Naive thymus-derived CD8-positive, alpha-beta T cell (primary cell): ENCODE measurements at places on chromosomes 7 and 10. TPM values are rescaled to one million over a fixed set of nuclear protein-coding genes. Genes with fewer than 3 reads are reported as not detected.

DNA sequence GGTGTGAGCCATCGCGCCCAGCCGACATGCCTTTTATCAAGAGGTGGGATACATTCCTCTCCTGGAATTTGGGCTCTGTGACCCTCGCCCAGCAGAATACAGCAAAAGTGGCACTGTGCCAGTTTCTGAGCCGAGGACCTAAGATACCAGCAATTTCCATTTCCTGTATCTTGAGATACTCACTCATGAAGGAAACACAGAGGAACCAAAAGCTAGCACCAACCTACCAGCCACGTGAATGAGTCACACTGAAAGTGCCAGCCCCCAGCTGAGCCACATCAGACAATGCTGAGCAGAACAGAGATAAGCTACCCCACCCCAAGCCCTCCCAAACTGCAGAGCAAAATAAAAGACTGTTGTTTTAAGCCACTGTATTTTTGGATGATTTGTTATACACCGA, 56.3 kb downstream of the CACUL1 start:
- DNase-seq, result peak; percentile 71
- H3K4me1 ChIP-seq, result peaks cover 78% of the 10 kb centered on the region
- H3K27me3 ChIP-seq, result no peaks in the 10 kb centered on the region
- H3K27ac ChIP-seq, result peak overlapping the region; percentile 95
- peaks cover 4% of the 10 kb centered on the region for H3K36me3 ChIP-seq
- H3K4me3 ChIP-seq, result peak overlapping the region; percentile 91

DNA sequence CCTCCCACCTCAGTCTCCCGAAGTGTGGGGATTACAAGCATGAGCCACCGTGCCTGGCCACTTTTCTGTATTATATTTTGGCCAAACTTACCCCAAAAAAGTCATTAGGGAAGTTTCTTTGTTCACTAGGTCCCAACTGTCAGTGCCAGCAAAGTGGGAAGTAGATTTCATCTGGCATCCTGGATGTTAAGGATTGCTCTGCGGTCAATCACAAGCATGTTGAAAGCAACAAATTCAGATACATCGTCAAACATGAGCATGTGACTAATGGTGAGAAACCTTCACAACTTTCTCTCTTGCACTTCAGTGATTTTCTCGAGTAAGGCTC, 14.3 kb upstream of the LRRC17 start:
- peaks cover under 1% of the 10 kb centered on the region for H3K36me3 ChIP-seq
- no peaks in the 10 kb centered on the region for H3K27me3 ChIP-seq
- no peaks in the 10 kb centered on the region for H3K4me1 ChIP-seq
- no peak for DNase-seq
- no peak overlapping the region for H3K27ac ChIP-seq
- H3K4me3 ChIP-seq, result no peak overlapping the region

DNA sequence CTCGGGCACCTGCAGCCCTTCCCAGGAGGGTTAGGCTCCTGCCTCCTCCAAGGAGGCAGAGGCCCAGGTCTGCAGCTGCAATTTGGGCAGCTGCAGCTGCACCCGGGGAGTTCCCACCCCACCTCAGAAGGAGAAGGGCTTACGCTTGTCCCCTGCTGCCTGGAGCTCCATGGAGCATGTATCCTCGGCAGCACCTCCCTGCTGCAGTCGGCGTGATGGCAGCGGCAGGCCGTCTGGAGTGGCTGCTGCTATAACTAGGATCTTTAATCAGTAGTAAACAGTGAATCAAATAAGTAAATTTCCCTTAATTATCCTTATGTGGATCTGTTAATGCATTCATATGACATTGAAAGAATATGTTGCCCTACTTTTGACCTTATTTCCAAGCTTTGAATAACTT, 167.0 kb downstream of the PON1 start:
- H3K36me3 ChIP-seq, result no peaks in the 10 kb centered on the region

DNA sequence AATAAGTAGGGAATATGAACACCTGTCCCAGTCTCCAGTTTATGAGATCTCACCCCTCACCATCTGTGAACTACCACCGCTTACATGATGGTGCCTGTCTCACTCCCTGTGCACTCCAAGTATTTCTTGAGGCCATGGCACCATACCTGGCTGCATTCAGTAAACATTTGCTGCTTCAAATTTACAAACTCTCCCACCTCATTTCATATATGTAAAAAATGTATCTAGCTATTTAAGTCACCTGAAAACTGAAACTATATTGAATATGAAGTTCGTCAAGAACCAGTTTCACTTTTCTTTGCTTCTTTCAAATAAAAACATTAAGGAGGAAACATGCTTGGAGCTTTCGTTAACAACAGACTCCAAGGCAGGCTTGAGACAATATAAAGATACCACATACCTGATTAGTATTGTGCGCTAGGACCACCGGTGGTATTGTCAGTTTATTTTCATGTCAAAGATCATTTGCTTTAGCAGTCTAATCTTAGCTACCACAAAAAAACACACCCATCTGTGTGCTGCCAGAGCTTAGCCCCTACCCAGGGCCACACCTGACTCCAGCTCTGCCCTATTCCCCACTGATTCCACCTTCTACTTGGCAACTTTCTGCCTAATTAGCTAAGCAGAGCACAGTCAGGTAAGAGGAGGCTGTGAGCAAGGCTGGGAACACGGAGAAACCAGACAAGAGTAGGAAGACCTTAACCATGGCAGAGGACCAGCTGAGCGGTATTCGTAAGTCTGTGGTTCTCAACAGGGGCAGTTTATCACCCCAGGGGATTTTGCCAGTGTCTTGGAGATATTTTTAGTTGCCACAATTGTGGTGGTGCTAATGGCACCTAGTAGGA, 92.0 kb downstream of the ZFAND4 start:
- peak overlapping the region; percentile 96 for H3K27ac ChIP-seq
- H3K27me3 ChIP-seq, result no peaks in the 10 kb centered on the region
- peak overlapping the region; percentile 91 for H3K4me3 ChIP-seq
- no peaks in the 10 kb centered on the region for H3K36me3 ChIP-seq
- DNase-seq, result no peak

Gene TMEM243
- total RNA-seq, result 138 TPM

DNA sequence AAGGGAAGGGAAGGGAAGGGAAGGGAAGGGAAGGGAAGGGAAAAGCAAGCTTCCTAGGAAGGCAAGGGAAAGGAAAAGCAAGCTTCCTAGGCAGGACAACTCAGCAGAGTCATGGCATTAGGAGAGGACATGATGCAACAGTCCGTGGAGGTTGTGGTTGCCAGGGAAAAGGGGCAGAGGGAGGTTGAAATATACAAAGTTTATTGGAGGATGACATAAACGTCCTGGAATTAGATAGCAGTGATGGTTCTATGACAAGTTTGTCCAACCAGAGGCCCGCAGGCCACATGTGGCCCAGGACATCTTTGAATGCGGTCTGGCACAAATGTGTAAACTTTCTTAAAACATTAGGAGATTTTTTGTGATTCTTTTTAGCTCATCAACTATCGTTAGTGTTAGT, 59.8 kb upstream of the OPN4 start:
- H3K27ac ChIP-seq, result no peak overlapping the region
- no peak for DNase-seq
- H3K4me1 ChIP-seq, result peaks cover under 1% of the 10 kb centered on the region
- no peak overlapping the region for H3K4me3 ChIP-seq
- no peaks in the 10 kb centered on the region for H3K27me3 ChIP-seq
- no peaks in the 10 kb centered on the region for H3K36me3 ChIP-seq

Gene AASS
- total RNA-seq, result 4.3 TPM

GRCh38 chr10:14889318-14889717, 10.7 kb downstream of the SUV39H2 start:
- no peak for DNase-seq
- H3K36me3 ChIP-seq, result no peaks in the 10 kb centered on the region
- no peak overlapping the region for H3K4me3 ChIP-seq
- peaks cover 5% of the 10 kb centered on the region for H3K4me1 ChIP-seq
- H3K27ac ChIP-seq, result no peak overlapping the region

DNA sequence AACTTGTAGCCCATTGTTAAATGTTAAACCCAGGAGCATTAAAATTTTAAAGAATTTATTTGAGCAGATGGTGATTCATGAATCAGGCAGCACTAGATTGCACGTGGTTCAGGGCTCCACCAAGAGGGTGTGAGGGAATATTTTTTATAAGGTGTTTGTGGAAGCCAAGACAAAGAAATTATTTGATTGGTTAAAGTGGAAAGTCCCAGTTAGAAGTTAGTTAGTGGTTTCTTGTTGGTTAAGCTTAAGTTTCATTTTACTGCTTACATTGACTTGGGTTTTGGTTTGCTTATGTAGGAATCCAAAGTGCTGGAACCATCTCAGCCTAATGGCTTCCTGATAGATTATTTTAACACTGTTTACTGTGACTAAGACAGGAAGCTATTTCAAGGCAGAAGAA, 906.2 kb downstream of the LRMDA start:
- no peak overlapping the region for H3K27ac ChIP-seq
- no peaks in the 10 kb centered on the region for H3K4me1 ChIP-seq
- DNase-seq, result no peak
- no peaks in the 10 kb centered on the region for H3K36me3 ChIP-seq
- peaks cover 1% of the 10 kb centered on the region for H3K27me3 ChIP-seq
